OCI-LY7 (cell line): ENCODE measurements at places on chromosomes 4 and X.

DNA sequence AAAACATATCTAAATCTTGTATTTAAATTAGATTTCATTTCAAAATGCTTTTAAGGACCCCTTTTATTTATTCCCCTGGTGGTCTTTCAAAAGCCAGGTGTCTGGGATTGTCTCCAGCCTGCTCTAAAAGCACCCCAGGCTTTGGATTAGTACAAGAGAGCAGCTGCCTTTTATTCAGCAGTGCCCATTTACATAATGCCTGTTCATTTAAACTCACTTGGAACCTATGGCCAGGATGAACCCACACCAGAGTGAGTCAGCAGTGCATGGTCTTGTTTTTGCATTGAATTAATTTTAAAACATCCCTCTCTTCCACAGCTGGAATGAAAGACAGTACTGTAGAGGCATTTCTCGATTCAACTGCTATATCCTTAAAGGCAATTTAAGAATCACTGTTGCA is 64.1 kb upstream of the TENM3 start:
- DNase-seq, result no peak

DNA sequence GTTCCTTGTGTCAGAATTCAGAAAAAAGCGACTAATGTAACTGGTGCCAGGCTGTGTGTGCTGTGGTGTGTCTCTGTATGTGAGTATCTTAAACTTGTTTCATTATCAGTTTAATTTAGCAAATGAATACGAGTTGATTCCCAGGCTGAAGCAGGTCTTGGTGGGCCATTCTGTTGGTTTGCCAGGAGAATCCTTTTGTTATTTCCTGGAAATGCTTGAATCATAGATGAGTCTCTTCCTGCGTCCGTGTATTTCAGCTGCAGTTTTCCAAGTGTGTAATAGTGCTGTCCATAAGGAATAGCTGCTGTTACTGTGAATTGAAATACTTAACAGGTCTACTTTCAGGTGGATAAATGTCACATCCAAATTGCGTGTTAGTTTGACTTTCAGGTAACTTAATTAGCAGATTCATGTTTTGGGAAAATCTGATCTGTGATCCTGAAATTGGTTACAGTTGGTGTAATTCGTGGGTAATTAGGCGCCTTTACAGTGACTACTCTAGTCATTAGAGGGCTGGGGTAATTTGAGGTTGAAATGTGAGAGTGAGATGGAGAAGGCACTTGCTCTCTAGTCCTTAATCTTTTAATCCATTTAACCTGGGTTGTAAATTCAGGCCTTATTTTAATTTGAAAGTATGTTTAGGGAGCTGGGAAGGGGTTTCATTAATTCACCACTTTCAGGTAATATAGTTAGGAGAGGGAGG is 23.8 kb downstream of the TMEM131L start:
- no peak for DNase-seq

GRCh38 chr4:175772170-175772705 is 39.8 kb downstream of the GPM6A start:
- DNase-seq, result no peak

DNA sequence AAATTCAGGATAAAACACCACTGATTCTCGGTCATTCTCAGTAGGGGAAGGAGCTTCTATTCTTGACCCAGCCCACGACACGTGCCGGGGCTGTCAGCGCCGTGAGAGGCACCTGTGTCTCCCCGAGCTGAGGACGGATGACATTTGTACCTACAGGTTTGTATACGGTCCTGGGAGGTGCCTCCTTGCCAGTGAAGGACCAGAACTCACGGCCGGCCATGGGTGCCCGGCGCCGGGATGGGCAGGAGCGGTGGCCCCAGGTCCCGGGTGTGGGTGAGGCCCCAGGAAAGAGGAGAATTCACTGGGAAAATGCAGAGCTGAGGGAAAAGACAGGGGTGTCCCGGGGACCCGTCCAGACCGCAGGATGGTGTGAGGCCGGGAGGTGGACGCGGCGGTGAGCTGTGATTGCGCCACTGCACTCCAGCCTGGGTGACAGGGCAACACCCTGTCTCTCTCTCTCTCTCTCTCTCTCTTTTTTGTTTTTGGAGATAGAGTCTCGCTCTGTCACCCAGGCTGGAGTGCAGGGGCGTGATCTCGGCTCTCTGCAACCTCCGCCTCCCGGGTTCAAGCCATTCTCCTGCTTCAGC is 48.9 kb upstream of the PPP2R3B start:
- DNase-seq, result no peak

GRCh38 chr4:167581449-167581965 is 347.2 kb upstream of the SPOCK3 start:
- no peak for DNase-seq

DNA sequence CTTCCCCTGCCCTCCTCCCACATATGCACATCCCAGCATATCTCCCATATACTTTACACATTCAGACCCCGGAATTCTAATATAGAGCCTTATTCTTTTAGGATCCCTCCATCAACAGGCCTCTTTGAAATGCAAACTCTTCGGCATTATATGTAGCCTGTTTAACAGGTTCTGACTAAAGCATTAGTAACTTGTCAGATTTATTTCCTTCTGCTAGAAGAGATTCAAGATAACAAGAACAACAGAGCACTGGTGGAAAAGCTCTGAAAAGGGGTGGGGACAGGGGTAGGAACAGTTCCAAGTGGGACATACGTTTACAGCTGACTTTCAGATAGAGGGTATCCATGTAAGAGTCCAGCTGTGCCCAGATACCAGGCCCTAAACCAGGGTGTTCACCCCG is 31.7 kb upstream of the PRPS1 start:
- DNase-seq, result no peak
